ENCODE measurements at places on chromosomes 2 and 18.

- DNase-seq: no peak
These were observed 77.3 kb downstream of the KCTD1 start for GRCh38 chr18:26471027-26471426.

DNA sequence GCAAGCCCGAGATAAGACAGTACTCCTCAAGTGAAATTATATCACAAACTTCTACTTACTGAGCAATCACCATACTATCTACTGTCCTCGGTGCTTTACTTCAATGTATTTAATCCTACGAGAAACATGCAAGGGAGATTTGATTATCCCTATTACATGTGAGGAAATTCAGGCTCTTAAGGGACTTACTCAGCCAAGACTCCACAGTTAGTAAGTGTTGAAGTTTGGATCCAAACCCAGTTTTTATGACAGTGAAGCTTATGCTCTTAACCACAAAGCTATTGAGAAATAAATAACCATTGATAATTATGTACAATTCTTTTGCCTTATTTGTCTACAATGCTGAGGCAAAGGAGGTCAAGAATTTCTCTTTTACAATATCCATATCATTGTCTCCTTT lies 672.9 kb upstream of the ACVR2A start:
- no peak for DNase-seq

- no peak for DNase-seq
These were observed 13.1 kb downstream of the GRP start for GRCh38 chr18:59233017-59233410.

GRCh38 chr2:28347596-28347995 lies 45.1 kb upstream of the FOSL2 start:
- DNase-seq: no peak

DNA sequence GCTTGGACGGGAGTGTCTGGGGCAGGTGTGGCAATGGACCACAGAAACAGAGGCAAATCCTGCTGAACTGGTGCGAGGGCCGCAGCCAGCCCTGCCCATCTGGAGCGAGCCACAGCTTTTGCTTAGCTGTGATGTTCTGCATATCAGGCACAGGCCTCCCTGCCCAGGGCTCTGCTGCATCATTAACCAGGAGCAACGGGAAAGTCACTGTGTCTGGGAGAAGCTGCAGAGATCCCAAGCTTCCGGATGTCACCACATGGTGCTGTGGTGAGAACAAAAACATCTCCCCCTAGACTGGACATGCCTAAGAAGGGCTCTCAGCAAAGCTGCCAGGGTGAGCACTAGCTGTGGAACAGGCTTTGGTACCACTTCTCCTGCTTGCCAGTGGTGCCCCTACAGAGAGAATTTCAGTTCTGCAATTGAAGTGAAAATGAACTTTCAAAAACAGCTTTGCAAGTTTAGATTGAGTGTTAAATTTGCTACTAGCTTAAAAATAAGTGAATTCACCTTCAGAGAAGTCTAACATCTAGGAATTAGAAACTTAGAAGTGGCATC lies 172.9 kb upstream of the MYT1L start:
- no peak for DNase-seq

DNA sequence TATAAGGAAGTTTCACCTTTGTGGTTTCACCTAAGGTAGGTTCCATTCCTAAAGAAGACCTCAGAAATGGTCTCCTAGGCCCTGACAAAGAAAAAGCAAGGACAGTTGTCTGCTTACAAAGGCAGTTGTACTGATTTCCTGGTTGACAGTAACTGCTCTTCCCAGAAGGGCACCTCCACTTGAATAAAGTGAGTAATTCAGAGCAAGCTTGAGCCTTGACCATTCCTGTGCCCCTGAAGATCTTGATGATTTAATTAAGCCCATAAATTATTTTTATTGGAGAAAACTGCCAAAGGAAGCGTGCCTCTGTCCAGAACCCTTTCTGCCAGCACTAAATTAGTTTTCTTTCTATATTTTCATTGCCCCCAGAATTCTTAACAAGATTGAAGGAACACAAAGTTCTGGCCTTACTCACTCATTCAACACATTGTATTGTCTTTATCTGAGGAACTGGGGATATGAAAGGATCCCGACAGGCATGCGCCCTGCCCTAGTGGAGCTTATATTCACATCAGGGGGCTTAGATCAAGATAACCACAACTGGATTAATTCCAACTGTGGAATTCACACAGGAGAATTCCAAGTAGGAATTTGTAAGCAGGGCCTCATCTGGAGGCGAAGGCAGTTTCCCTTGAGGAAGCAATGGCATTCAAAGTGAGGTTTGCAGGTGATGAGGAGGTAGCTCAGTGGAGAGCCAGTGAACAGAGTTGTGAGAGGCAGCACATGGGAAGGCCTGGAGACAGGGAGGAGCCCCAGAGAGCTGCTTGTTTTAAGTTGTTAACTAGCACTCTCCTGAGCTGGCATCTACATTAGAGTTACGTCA lies 21.2 kb downstream of the PTRHD1 start:
- DNase-seq: no peak

GRCh38 chr2:217552081-217552480 lies 450.7 kb downstream of the TNS1 start:
- DNase-seq: no peak

DNA sequence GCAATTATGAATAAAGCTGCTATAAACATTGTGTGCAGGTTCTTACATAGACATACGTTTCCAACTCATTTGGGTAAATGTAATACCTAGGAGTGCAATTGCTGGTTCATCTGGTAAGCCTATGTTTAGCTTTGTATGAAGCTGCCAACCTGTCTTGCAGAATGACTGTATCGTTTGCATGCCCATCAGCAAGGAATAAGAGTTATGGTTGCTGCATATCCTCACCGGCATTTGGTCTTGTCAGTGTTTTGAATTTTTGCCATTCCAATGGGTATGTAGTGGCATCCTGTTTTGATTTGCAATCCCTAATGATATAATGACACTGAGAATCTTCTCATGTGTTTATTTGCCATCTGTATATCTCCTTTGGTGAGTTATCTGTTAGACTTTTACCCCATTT lies 20.7 kb downstream of the CCDC150 start:
- DNase-seq: no peak

DNA sequence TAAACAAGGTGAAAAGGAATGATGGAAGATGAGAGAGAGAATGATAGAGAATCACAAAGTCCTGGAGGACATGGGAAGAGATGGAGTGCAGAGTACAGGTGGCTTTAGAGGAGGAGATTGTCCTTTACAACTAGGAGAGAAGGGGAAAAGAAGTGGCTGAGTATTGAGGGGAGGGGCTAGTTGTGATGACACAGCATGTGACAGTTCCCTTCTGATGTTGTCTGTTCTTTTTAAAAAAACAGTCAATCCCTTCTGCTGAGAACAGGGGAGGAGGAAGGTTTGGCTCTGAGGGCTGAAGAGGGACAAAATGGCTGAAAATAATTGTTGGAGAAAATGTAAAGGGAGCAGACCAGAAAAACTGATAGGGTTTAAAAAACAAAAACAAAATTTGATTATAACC lies 44.0 kb downstream of the STEAP3 start:
- no peak for DNase-seq

- no peak for DNase-seq
These were observed 17.0 kb downstream of the CDC42EP3 start for GRCh38 chr2:37654419-37654818.

DNA sequence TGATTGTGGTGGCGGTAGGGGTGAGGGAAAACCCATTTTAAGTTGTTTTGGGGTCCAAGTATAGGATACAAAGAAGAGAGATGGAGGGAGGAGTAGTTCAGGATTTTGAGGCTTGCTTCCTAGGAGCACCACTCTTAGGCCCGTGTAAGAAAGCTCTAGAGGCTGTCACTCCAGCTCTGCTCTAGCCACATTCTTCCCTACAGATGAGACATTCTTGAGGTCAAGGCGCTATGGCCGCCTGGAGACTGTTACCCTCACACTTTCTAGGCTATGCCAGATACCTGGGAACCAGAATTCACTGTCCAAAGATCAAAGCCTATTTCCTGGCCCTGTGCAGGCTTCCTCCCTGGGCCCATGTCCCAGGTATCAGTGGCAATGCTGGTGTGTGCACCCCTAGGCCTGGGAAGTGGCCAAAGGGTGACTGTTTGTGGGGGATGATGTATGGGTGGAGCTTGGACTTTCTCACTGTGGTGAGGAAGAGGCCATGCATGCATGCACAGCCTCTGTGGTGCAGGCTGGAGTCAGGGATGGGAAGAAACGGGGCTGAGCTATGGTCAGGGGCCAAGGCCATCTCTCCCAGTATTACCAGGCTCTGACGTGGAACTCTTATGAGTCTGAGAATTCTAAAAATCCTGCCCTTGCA lies 7.0 kb upstream of the TTL start:
- no peak for DNase-seq

DNA sequence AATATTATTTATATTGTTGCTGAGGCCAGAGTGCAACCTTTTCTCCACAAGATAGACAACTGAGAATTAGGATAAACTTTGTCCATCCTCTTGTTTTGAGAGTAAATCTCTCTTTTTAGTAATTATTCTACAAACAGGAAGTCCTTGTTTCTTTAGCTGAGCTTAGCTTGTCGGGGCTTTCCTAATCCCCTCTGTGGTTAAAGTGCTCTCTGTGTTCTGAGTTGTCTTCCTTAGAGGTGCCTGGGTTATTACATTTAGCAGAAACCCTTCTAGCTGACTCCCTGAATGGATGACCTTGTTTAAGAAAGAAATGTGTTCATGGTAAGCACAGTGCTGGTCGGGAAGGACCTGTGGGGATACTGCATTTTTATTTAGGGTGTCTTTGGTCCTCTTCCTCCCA lies 12.7 kb downstream of the USP39 start:
- DNase-seq: no peak

- DNase-seq: no peak
These were observed 368.7 kb downstream of the PARD3B start for GRCh38 chr2:204913854-204914464.

DNA sequence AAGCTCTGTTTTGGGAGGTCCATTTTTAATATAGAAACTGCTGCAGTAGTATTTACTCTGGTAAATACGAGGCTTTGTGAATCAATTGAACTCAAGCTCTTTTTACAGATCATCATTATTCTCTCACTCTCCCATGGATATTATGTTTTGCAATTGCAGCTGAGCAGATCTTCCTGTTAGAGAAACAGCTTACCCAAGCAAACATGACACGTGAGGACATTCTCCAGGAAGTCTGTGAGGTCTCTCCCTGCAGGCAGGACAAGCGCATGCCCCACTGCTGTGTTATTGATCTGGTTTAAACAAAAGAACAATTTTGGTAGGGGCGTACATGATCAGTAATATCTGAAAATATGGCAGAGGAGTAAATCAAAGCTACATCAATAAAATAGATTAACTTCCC lies 72.1 kb downstream of the COL6A3 start:
- no peak for DNase-seq

DNA sequence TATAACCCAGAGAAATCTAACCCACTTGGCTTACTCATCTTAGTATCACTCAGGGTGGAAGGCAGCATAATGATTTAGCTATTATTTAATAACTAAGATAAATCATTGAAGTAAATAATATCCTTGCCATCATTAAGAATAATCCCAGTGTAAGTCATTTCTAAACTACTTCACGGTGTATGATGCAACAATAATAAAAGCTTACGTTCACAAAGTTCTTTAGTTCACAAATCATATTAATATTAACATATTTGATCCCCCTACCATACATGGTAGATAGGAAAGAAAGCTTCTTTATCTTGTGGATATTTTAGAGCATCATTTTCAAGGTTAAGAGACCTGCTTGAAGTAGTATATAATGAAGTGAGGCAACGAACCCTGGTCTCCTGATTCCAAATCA lies 401.0 kb downstream of the NCKAP5 start:
- no peak for DNase-seq

DNA sequence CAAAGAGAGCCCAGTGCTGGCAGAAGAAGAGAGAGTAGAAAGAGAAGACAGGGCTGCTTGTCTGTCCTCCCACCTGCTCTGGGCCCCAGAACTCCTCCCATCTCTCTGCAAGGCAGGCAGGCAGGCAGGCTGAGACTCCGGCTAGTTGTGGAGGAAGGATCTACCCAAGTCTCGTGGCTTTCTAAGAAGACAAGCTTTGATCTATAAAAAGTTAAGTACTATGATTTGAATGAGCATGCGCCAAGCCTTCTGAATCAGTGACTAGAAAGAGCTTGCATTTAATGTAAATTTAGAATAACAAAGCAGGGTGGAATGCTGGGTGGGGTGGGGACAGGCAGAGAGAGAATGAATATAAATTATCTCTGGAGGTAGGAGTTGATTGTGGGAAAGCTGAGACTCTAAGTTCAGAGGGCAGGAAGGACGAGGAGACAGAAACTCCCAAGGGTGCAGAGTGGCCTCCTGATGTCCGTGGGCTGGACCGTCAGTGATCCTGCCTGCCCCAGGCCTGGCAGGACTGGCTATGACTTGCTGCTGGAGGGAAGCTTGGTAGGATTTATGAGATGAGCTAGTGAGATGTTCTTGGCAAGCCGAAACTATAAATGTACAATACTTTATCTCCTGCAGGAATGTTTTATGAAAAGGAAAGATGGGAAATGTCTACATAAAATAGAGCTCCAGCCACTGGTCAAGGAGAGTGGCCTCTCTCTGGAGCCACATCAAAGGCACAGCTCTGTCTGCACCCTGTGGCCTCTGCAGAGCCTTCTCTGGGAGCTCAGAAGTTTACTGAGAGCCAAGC lies 447.5 kb downstream of the TNS1 start:
- DNase-seq: no peak

DNA sequence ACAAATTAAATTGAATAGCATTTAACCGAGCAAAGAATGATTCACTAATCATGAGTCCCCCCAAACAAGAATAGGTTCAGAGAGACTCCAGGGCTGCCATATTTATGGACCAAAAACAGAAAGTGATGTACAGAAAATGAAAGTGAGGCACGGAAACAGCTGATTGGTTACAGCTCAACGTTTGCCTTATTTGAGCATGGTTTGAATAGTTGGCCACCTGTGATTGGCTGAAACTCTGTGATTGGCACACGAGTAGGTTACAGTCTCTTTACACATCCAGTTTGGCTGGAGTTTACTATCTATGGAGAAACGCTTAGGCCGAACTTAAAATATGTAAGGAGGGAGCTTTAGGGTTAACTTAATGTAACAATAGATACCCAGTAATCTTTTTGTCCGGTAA lies 27.0 kb upstream of the DPYSL5 start:
- DNase-seq: no peak

GRCh38 chr18:24153397-24153796 lies 14.5 kb downstream of the CABYR start:
- no peak for DNase-seq

DNA sequence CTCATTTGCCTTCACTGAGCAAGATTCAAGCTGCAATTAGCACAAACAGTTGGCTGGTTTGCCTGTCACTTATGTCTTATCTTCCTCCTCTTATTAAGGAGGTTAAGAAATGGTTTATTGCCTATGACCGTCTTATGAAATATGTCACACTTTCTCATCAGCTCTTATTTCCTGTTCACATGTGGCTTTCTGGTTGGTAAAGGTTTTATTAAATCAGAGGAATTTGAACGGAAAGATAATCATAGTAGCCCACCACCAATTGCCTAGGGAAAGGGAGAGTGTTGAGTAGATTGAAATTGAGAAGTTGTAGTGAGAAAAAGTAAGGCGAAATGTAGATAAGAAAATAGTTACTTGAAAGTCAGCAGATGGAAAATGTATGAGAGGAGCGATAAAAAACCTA lies 4.2 kb upstream of the IL1R1 start:
- DNase-seq: no peak
